ENCODE measurements at places on chromosomes 7 and 10.

- DNase-seq: no peak
Measured at GRCh38 chr10:75083972-75084833, 27.3 kb upstream of the SAMD8 start.

- no peak for DNase-seq
Measured at GRCh38 chr10:75616874-75617478, 185.6 kb downstream of the LRMDA start.

- DNase-seq: no peak
Measured at GRCh38 chr7:102082693-102083368, 203.8 kb upstream of the SH2B2 start.

- no peak for DNase-seq
Measured at GRCh38 chr10:55786461-55787050, 574.5 kb downstream of the ZWINT start.

- no peak for DNase-seq
Measured at GRCh38 chr7:112195717-112196116, 10.5 kb downstream of the DOCK4 start.

DNA sequence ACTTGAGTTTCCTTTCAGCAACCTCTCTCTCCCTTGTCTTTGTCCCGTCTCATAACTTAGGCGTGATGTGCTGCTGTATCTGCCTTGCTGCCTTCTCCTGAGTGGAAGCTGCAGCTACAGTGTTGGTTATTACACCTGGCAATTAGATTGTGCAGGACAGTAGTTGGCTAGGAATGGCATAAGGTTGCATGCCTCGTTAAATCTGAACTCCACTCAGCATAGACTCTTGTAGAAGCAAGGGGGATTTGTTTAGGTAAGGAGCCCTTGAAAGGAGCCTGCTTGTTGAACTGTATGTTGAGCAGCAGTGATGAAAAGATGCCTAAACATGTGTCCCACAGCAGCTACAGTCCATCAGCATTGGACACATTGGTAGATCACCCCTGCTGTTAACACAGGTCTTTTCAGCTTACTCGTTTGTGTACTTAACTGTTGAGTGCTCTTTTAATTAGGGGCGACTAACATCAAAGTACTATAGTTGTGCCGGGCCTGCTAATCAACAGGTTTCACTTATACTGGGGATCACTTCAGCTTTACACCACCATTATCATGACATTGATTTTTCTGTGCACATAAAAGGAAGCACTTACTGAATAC, 225.0 kb downstream of the AUTS2 start:
- DNase-seq: no peak

DNA sequence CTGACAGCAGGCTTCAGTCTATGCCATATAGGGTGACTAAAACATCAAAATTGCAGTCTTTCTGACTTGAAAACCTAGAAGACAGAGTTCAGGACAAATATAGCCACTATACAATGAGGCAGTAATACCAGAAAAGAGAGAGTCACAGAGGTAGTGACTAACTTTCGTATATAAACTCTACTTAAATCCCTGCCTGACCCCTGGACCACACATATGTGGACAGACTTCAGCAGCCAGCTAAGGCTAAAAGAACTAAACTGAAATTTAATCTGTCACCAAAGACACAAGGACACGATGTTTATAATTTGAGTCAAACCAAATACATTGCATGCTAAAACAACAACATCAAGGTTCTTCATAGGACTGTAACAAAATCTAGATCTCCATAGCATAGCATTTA, 64.6 kb upstream of the MACROH2A2 start:
- DNase-seq: no peak

- no peak for DNase-seq
Measured at GRCh38 chr7:869348-869747, 7.0 kb upstream of the GET4 start.

DNA sequence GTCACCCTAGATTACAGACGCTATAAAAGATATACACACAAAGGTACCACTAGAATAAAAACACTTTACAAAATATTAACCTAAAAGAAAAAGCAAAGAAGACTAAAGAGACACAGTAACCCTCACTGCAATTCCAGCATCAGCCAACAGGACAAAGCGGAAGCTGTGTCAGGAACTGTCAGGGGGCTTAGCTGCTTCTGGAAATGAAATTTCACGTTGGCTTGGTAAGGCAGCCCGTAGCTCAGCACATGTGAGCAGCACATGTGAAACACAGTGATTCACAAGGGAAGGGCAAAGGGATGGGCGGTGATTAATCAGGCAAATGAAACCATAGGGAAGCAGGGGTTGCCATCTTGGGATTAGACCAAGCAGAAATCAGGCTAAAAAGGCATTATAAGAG, 195.4 kb downstream of the MGMT start:
- DNase-seq: no peak

DNA sequence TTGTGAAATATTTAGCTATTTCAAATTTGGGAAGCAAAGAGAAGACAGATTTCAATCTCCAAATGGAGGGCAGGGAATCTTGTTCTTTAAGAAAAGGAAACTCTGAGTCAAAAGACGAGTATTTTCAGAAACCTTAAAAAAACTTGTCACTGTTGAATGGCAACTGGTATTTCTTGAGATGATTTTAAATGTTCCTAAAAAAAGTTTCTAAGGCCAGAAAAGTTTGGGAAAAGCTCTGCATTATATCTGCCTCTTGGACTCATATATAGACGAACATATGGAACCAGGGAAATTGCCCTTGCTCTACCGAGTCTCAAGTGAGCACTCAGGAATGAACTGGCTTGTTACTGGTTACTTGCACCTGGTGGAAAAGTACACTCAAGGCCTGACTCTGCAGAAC, 69.5 kb downstream of the ADAM22 start:
- DNase-seq: no peak

DNA sequence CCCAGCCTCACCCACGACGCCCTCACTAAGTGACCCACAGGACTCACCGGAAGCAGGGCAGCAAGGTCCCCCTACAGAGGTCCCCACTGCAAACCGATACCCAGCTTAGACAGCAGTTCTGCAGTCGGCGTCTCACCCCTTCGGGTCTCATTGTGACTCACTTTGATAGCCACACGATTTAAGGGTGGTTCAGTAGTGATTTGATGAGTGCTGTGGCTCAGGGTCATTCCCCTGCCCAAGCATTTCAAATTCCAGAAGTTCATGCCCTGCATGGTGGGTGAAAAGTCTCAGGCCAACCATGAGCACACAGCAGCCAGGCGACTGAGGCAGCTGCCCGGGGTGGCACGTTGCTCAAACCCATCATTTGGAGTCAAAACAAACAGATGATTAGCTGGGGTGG, 93.2 kb downstream of the EGFR start:
- no peak for DNase-seq

GRCh38 chr7:140416560-140416959, 12.7 kb downstream of the RAB19 start:
- no peak for DNase-seq

All from CD4-positive, alpha-beta T cell treated with Interleukin-15 for 1 hour (primary cell).